ENCODE measurements at places on chromosomes 3 and 15.

- no peak for DNase-seq
These were observed 23.0 kb upstream of the CACNA2D3 start for GRCh38 chr3:54099381-54099780.

- DNase-seq: no peak
These were observed 37.9 kb downstream of the SLC9A9 start for GRCh38 chr3:143810166-143810952.

DNA sequence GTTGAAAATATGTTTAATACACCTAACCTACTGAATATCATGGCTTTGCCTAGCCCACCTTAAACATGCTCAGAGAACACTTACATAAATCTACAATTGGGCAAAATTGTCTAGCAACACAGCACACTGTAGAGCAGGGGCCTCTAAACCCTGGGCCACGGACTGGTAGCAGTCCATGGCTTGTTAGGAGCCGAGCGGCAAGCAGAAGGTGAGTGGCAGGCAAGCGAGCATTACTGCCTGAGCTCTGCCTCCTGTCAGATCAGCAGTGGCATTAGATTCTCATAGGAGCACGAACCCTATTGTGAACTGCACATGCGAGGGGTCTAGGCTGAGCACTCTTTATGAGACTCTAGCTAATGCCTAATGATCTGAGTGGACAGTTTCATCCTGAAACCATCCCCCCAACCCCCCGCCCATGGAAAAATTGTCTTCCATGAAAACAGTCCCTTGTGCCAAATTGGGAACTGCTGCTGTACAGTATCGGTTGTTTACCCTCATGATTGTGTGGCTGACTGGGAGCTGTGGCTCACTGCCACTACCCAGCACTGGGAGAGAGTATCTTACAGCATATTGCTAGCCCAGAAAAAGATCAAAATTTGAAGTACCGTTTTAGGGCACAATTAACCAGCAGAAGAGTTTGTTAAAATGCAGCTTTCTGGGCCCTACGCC is 26.1 kb downstream of the CMSS1 start:
- DNase-seq: no peak

- DNase-seq: no peak
These were observed 65.5 kb upstream of the C3orf49 start for GRCh38 chr3:63753567-63753966.

- no peak for DNase-seq
These were observed 73.6 kb downstream of the HMG20A start for GRCh38 chr15:77494073-77494867.

DNA sequence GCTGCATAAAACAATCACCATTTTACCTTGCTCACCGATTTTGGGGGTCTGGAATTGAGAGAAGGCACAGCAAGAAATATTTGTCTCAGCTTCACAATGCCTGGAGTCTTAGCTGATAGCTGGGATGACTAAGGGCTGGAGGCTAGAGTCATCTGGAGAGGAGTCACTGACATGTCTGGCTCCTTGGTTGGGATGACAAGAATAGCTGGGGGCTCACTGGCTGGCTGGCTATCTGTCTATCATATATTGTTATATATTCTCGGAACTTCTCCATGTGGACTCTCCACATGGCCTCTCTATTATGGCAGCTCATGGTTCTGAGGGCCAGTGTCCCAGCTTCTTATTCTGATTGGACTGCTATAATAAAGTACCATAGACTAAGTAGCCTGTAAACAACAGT is 20.0 kb upstream of the TRIM71 start:
- no peak for DNase-seq

GRCh38 chr15:77024273-77025082 is 29.6 kb downstream of the PSTPIP1 start:
- DNase-seq: peak; percentile 54

GRCh38 chr3:87354398-87354797 is 78.0 kb upstream of the POU1F1 start:
- DNase-seq: no peak

GRCh38 chr3:186953011-186953487 is 22.7 kb downstream of the ST6GAL1 start:
- no peak for DNase-seq

GRCh38 chr3:124916837-124917409 is 17.6 kb downstream of the MUC13 start:
- DNase-seq: no peak

GRCh38 chr15:96802611-96803255 is 472.2 kb downstream of the NR2F2 start:
- no peak for DNase-seq

DNA sequence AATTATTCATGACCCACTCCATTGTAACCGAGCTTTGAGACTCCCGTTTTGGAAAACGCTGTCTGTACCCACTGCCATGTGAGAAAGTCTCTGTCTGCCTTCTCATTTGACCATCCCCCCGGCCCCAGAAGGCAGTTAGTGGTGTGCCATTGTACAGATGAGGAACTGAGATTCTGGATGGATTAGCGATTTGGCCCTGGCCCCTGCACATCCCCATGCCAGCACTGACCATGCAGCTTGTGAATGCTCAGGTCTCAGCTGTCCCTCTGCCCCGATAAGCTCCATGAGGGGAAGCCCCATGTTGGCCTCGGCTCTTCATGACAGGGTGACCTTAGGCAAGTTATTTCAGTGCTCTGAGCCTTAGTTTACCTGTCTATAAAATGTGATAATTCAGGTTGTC is 153.0 kb upstream of the SMAD3 start:
- DNase-seq: no peak

GRCh38 chr15:60328852-60329443 is 68.8 kb downstream of the ANXA2 start:
- DNase-seq: no peak

DNA sequence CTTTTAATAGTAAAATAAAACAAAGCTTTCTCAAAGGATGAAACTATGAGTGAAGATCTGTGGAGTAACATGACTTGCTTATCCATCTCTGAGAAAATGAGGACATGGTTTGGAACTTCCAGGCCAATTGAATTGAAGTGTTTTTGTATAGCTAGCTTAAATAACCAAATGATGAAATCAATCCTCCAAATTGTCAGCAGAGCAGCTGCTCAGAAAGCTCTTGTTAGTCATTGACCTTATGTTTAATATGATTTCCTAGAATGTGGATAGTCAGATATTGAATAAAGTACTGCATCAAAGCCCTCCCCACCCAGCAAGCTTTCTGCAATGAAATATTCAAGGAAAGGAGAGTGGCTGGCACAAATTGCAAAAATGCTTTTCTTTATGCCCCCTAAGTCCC is 437.2 kb downstream of the MFSD1 start:
- DNase-seq: no peak

- DNase-seq: no peak
These were observed 571.9 kb downstream of the TAFA4 start for GRCh38 chr3:68360492-68360891.

- DNase-seq: no peak
These were observed 238.2 kb downstream of the GREM1 start for GRCh38 chr15:32956006-32956405.

DNA sequence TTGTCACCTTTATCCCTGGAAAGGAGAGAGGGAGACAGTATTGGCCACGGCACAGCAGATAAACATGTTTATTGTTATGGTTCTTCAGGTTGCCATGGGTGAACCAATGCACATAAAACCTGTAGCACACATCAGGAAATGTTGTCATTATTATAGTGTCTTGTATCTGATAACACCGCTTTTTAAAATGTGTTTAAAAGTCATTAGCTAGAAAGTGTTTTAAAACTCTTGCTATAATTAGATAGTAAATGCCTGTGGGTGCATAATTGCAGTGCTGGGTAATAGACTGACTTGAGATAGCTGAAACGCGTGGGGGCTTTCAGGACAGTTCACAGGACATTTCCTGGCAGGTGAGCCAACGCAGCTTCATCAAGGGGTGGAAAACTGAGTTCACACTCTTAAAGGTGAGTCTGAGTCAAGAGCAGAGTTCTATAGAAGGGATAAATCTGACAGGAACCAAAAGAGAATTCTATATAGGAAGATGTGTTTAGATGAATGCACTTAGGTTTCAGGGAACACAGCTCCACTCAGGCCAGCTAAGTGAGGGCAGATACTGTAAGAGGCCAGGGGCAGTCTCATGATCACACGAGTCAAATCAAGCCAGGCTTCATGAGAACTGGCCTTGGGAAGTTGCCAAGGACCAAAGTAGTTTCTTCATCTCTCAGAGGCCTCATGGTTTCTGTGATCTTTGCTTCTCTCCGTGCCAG is 35.6 kb upstream of the PPP4R2 start:
- DNase-seq: no peak

GRCh38 chr3:49016414-49017228 is 1.8 kb downstream of the DALRD3 start:
- no peak for DNase-seq

DNA sequence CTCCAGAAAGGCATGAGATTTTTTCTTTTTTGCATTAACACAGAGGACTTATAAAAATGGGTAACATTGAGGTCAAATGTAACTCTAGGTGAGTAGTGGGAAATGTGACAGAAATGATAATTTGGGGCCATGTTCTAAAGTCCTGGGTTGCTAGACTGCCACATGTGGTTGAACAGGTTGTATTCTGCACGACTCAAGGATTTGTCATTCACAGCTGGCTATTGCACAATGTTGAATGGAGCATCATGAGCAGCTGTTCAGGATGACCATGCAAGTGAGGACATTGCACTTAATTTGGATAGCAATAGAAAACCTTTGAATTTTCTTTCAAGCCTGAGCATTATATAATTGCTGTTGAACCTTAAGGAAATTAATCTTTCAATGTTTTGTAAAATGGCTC is 396.6 kb downstream of the NAALADL2 start:
- DNase-seq: no peak
